ENCODE measurements at places on chromosomes 7 and 10.

DNA sequence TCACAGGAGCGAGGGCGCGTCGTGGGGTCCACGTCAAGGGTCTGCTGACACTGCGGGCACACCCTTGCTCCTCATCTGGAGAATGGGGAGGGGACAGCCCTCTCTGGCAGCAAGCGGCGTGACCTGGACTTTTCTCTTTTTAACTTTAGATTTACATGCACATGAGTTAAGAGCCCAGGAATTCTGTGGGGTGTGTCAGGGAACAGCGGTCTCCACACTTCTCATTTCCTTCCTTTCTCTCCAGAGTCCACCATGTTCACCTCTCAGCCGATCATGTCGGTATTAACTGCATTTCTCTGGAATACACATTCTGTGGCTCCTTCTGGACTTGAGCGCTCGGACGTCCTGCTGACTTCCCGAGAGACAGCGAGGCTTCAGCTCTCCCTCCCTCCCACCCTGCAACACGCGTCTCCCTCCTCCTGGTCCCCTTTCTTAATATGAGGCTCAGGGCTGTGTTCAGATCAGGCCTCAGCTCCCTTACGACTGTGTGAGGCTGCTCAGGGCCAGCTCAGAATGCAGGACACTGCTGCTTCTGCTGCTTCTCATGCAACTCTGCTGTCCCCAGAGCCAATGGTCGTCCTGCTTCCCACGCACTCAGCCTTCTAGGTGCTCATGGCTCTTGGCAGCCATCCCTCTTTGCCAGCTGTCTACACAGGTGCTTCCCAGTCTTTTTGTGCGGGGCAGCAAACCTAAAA, 261.3 kb downstream of the ELFN1 start:
- DNase-seq: no peak

DNA sequence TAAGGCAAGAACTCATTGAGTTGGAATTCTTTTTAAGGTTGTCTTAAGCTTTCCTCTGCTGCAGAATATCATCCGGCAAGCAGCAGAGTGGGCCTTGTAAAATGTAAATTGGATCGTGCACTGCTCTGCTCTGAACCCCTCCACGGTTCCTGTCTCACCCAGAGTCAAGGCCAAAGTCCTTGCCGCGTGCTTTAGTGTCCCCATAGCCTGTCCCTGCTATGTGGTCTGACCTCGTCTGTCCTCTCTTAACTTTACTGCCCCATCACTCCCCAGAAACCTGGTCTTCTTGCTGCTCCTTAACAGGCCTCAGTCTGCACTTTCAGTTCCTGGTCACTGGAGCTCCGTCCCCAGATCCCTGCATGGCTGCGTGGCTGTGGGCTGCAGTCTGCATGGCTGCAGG, 121.6 kb upstream of the SDK1 start:
- no peak for DNase-seq

DNA sequence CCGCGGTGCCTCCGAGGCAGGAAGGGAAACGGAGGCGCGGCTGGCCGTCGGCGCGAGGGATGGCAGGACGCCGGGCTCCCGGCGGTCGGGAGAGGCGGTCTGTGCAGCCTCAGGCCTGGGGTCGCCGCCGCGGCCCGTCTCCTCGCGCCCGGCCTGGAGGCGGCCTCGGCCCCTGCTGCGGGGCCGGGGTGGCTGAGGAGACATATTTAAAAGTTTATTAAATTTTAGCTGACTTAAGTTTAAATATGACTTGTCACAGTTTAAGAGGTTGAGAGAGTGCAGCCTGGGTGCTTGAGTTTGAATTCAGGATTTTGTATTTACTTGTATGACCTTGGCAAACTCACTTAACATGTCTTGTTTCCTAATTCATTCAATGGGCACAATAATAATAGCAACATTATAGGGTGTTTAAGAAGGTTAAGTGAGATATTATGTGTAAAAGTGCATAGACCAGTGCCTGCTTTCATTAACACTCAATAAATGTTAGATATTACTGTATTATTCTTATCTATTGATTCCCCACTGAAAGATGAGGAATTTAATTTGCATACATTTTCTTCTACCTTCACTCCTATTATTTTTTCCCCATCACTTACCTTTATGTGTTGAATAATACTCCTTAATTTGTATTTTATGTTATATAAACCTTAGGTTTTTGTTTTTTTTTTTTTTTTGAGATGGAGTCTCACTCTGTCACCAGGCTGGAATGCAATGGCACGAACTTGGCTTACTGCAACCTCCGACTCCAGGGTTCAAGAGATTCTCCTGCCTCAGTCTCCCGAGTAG, 718 bp downstream of the DYNC2I1 start:
- no peak for DNase-seq

DNA sequence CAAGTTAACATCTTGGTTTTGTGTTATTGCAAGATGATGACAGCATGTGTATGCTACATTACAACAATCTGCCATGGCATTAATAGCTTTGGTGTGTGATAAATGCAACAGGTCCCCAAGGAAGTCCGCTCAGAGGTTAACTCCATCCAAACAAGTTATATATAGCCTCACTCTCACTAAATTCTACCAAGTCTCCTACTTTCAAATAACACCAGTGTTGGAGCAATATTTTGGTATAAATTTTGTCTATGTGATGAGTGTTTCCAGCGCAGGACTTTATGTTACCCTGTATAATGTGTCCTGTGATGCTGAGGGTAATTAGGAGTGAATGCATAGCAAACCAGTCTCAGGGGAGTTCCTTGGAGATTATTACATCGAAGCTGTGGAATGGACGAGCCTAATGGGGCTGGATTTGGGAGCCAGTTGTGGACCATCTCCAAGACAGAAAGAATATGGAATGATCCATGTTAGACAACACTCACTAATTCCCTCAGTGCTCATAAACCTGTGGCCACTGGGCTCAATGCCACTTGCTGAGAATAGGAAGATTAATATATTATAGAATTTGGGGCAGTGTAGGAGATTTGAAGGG, 127.6 kb upstream of the CXCL12 start:
- no peak for DNase-seq

- DNase-seq: no peak
Observed at GRCh38 chr7:112421666-112422486, 28.4 kb upstream of the IFRD1 start.

Data from stimulated activated CD8-positive, alpha-beta memory T cell treated with anti-CD3 and anti-CD28 coated beads, Interleukin-2, amount 100 ng/mL, for 1 hour (primary cell).